Activated naive CD4-positive, alpha-beta T cell (primary cell): ENCODE measurements at places on chromosomes 1 and 21.

DNA sequence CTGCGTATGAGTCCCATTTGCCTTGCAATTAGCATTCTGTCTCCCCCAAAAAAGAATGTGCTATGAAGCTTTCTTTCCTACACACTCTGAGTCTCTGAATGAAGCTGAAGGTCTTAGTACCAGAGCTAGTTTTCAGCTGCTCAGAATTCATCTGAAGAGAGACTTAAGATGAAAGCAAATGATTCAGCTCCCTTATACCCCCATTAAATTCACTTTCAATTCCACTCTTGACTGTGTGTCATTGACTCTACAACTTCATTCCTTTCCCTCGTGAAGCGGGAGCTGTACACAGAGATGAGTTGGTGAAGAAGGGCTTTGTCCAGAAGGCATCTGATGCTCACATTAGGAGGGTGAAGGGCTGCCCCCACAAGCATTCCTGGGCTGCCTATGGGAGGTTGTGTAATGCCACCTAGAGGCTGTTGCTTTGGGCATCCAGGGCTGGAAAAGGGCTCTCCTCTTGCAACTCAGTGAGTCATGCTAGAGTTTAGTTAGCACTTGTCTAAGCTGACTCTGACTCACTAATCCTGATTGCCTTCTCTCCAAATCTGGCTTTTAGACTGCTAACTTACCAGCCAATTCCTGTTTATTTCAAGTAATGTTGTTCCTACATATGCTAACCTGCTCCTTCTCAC lies 1.8 kb downstream of the SPRR1B start:
- no peak for DNase-seq

DNA sequence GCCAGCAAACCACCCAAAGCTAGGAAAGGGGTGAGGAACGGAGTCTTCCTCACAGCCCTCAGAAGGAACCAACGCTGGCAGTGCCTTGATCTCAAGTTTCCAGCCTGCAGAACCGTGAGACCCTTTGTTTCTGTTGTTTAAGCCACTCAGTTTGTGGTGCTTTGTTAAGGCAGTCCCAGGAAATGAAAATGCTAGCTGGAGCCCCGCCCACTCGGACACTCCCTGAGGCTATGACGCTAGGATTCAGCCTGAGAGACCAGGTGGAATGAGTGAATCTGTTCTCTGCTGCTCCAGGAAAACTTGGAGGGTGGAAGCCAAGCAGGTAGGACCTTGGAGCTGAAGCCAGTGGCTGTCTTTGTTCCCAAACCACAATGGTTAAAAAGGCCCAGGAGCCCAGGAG lies 196.5 kb upstream of the POU3F1 start:
- DNase-seq: no peak

DNA sequence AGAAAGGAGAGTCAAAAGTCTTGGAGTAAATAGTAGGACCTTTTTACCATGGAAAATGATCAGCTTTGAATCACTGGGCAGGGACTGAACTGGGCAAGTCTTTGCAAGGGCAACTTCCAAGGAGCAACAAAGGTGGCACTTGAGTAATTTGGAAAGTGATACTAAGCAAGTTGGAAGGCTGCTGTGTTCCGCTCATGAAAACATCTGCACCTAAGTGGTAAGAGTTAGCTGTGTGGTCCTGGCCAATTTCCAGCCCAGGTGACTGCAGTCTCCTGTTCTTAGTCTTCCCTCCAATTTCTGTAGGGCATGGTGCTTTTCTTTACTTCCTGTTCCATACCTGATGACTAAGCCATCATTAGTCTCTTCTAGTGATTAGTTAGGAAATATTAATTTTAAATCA lies 35.5 kb upstream of the PRDM2 start:
- no peak for DNase-seq

- no peak for DNase-seq
These were observed 8.3 kb downstream of the DISP3 start for GRCh38 chr1:11487196-11487751.

GRCh38 chr1:36400514-36400824 lies 2.8 kb upstream of the LSM10 start:
- DNase-seq: no peak

- no peak for DNase-seq
These were observed 135.1 kb downstream of the AK5 start for GRCh38 chr1:77416692-77417450.

- DNase-seq: no peak
These were observed 119.1 kb downstream of the RRAGC start for GRCh38 chr1:38740487-38740886.

GRCh38 chr1:181746224-181746623 lies 262.9 kb downstream of the CACNA1E start:
- no peak for DNase-seq

- DNase-seq: no peak
These were observed 390.9 kb downstream of the PTBP2 start for GRCh38 chr1:97112442-97112841.

DNA sequence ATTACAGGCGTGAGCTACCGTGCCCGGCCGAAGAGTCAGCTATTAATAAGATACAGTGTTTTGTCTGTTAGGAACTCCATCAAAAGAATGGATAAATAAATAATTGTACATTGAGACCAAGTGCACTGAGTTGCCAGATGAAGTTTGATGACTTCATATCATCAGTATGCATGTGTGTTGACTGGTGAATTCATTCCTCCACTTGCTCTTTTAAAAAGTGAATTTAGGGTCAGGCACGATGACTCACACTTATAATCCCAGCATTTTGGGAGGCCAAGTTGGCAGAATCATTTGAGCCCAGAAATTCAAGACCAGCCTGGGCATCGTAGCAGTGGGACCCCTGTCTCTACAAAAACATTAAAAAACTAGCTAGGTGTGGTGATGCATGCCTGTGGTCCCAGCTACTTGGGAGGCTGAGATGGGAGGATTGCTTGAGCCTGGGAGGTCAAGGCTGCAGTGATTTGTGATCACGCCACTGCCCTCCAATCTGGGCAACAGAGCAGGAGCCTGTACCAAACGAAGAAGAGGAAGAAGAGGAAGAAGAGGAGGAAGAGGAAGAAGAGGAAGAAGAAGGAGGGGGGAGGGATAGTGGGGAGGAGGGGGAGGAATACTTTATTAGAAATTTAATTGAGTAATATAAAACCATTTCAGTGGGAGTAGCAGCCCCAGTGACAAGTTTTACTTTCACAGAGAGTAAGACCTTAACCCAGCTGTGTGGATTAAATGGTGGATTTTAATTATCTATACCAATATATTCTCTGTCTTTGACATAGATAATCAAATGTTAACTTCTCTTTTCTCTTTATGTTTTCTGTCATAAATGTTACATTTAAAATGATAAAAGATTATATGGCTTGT lies 74.9 kb downstream of the CCDC18 start:
- no peak for DNase-seq

- no peak for DNase-seq
These were observed 8.8 kb upstream of the CCT8 start for GRCh38 chr21:29082046-29082815.

DNA sequence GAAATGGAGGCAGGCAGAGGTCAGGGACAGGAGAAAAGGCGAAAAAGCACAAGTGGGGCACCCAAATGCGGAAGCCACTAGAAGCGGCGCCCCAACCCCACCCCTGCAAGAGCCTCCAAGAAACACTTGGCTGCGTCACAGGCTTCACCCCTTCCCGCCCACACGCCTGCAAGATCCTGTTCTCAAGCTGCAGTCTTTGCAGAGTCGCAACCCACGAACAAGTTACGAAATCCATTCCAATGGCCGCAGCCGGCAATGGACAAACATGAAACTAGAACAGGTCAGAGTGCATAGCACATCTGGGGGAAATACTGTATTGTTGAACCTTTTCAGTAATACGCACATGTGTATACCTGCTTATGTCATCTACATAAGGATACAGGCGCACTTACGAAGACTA lies 103.6 kb downstream of the PSMG1 start:
- no peak for DNase-seq

- DNase-seq: no peak
These were observed 56.8 kb upstream of the GNG12 start for GRCh38 chr1:67889953-67890567.

- DNase-seq: no peak
These were observed at the start of gene IKBKE for GRCh38 chr1:206469933-206470691. Gene IKBKE (plus strand): TSS chr1:206470476. CDS start chr1:206473228, 2,752 bp downstream.

DNA sequence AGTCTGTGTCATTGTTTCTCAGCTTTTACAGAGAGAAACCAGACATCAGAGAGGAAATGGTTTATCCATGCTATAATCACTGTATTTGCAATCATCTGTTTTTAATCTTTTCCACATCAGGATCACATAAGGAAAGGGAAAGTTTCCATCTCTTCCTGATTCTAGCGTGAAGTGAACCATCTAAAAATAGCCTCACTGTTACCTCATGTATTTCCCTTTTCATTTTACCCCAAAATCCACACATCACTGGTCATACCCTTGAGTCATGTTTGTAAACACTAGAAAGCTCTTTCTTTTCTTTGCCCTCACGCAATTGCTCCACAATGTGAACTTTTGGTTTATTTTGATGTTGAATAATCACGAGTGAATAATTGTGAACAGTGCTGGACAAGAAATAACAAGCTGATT lies 146.0 kb downstream of the PLA2G4A start:
- DNase-seq: no peak

DNA sequence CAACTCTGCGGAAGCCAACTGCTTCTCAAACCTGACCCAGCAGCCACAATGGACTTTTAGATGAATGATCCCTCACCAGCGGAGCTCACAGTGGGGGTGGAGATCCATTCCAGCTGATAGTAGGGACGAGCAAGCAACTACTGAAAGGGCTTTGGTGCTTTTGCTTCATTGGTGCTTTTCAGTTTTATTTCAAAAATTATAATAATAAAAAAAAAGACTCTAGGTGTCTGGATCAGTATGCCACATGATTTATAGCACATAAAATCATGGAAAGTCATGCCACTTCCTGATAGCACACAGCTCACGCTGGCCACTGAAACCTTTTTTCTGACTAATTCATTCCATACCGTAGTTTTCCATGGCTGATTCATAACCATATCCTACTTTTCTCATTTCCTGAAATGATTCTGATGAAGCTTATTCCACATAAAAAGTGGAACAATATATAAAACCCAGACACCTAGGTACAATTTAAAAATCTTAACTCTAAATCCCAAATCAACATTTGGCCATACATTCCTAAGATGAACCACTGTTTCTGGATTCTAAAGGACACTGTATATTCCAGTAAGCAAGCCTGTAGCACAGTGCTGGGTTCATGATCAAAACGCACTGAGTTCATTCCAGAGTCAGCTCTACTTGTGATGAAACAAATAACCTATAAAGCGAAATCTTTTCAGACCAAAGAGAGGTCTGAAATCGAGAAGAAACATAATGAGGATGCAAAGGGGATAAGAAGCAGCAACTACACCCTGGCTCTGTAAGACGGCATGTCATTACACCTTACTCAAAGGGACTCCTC lies 41.3 kb upstream of the KCNE1 start:
- no peak for DNase-seq

DNA sequence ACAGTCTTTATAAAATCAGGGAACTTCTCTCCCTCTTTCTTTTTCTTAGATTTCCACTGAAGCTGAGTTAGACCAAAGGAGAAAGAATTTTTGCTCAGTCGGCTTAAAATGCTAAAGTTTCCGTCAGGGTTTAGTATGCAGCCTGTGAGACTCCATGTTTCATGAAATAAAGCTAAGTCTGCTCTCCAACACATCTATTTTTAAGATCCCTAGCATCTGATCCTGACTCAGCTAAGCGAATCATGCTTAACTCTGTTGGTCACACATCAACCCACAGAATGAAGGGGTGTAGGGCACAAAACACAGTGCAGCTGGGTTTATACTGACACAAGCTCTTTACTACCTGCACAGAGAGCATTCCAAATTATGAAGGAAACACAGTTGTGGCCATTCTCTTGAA lies 102.4 kb upstream of the ZNF281 start:
- no peak for DNase-seq

DNA sequence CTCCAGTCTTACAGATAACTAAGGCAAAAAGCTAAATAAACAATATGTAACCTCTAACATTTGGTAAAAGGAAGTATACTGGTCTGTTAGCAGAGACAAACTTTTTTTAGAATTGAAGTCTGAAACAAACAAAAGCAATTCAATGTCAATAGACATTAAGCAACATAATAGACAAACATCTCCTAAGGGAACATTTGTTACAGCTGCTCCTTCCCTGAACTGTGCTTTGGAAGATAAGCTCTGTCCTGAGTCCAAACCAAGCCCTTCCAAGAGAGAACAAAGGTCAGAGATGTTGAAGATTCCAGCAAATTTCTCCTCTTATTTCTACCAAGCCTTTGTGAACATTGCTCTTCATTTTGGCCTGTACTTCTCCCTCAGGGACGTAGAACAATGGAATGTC lies 25.3 kb downstream of the FMO2 start:
- DNase-seq: no peak

GRCh38 chr1:212504171-212504803 lies 71.6 kb downstream of the NENF start:
- DNase-seq: no peak

- DNase-seq: no peak
These were observed 59.6 kb downstream of the SMYD3 start for GRCh38 chr1:246447501-246447900.

DNA sequence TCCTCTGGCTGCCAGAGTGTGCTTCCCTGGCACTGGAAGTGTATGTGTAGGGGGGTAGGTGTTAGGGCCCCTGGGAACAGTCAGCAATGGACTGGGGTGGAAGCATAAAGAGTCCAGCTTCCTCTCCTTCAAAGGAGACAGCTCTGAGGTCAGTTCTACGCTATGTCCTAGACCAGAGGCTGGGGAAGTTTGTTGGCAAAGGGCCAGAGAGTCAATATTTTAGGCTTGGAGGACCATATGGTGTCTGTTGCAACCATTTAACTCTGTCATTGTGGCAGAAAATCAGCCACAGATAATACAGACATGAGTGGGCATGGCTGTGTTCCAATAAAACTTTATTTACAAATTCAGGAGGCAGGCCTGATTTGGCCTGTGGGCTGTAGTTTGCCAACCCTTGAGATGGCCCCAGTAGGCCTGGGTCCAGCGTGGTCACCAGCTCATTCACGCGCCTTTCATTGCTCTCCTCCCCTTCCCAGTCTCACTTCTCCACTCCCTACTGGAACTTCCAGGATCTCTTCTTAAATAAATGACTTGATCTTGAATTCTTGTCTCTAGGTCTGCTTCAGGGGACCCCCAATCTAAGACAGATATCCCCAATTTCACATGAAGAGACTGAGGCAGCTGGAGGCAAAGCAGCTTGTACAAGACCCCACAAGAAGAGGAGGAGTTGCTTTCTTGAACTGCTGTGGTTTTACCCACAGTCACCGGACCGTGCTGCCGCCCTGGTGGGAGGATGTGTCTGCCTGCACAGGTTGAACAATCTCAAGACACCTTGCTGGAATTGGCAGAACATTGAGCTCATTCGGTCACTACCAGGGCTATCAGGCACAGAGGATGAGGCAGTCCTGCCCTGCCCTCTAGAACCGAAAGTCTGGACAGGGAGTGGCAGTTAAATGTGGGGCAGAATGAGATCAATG lies 162.4 kb upstream of the POU3F1 start:
- DNase-seq: no peak
